MM.1S (cell line): ENCODE measurements at places on chromosomes 12 and 14.

GRCh38 chr12:17478908-17479673 is 610.9 kb downstream of the RERGL start:
- DNase-seq, result no peak

DNA sequence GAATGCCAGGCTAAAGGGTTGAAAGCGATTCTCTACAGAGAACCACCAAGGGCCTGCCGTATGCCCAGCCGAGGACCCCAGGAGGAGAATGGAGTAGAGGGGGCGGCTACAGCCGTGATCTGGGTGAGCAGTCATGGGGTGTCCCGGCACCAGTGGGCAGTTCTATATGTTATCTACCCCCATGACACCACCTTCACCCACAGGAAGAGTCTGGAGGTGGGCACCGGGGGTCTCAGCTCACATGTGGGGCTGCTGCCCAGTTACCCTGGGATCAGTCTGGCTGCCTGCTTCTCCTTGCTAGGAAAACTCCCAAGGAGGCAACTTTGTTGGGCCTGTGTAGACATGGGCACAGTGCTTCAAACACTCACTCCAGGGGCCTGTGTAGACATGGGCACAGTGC is 99.4 kb downstream of the LGMN start:
- DNase-seq, result no peak

DNA sequence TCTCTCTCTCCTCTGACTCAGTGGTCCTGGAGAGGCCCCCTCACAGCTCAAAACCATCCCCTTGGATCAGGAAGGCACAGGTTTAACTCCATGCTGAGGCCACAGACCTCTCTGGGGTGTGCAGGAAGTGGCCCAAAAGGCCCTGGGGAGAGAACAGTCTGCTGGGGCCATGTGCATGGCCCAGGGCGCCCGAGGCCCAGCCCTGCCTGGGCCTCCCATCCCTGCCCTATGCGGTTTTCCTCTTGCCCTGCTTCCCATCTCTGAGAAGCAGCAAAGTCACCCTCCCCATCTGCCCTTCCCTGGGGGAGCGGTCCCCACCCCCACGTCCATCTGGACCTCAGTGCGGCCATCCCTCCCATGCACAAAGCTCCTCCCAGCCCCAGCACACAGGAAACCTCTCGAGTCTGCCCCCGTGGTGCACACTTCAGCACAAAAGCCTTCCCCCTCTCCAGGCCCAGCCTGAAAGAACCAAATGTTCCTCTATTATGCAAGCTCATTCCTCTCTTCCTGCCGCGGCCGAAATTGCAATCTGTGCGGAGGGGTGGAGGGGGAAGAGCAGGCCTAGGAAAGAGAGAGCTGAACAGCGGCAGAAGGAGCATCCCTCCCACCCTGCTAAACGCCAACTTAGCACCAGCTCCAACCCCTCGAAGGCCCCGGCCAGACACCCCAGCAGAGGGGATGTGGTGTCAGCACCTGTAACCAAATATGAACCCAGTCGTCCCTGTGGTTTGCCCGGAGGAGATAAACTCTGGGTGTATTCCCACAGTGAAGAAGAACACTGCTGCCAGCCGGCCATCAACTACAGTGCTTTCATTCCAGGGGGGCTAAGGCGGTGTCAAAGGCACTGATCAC is 108.5 kb downstream of the SCARB1 start:
- DNase-seq, result peak; percentile 68

DNA sequence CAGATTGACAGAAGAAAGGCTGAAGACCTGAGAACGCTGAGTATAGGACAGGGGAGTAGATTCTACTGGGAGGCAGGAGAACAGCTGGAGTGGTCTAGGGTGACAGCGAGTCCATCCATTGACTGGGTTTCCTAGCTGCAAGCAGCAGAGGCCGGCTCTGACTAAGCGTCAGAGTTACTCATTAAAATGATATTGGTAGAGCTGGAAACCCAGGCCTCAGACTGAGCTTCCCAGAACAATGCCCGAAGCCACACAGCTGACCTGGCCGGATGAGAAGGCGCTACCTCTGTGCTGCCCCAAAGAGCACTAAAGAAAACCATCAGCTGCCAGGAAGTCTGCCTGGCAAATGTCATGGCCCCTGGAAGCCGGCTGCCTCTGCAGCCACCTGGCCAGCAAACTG is 78.5 kb upstream of the FZD10 start:
- DNase-seq, result no peak

DNA sequence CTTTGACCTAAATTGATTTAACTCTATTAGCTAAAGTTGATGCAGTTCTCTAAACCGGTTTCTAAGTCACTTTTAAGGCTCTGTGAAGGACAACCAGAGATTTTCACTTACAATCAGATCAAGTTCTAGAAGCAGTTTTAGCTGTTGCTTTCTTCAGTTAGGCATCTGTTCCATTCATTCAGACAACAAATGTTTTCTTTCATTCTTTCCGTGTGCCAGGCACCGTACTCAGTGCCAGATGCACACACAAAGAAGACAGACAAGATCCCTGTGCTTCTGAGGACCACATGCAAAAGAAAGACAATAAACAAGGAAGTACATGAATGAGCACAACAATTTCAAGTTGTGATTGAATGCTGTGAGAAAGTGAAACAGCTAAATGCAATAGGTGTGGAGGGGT is 11.1 kb upstream of the EGLN3 start:
- no peak for DNase-seq

DNA sequence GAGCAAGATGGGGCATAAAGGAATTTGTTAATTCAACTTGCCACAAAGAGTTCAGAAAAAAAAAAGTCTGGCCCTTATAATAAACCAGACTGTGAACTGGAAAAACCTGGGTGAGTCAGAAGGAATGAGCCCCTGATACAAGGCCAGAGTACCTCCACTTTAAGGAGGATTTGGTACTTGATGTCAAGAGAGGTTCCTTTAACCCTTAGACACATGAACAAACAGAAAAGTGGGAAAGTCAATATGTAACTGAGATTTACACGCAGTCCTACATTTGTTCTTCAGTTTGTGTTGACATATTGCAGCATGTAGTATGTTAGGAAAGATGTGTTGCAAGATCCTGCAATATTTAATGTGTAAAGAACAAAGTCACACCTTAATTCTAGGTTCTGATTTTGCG is 14.2 kb upstream of the SLC38A4 start:
- DNase-seq, result no peak

DNA sequence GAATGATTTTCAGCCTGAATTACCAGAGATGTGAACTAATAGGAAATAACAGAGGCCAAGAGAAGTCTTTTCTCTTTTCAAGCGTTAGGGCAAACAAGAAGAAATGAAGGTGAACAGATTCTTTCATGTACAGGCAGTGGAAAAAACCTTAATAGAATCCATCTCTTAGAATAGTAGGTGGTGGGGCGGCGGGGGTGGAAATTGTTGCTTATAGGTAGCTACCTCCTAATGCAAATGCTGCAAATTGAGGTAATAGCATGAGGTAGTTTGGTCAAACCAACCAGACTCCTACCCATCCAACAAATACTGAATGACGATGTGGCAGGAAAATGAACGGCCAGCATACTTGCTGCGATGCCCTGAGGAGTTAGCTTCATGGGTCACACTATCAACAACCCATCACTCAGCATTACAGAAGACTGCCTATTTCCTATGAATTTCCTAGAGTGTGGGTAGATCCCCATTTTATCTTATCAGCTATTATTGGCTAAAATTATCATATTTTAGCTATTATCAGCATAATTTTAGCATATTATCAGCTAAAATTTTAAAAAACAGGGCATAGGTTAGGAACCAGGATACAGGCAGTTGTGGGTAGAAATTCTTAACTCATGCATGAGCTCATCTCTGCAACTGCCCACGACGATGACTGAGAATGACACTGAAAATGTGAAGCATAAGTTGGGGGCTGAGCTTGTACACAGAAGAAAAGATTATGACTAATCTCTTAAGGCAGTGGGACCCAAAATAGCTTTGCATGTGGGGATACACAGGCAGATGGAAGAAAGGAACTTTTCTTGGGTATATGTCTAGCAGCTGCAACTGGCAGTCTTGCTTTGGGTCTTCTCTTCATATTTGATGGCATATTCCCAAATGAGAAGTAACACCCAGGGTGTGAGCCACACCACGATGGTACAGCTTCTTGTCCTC is 68.7 kb downstream of the NIN start:
- no peak for DNase-seq

- no peak for DNase-seq
These were observed 159.2 kb downstream of the GCH1 start for GRCh38 chr14:54743382-54743781.

DNA sequence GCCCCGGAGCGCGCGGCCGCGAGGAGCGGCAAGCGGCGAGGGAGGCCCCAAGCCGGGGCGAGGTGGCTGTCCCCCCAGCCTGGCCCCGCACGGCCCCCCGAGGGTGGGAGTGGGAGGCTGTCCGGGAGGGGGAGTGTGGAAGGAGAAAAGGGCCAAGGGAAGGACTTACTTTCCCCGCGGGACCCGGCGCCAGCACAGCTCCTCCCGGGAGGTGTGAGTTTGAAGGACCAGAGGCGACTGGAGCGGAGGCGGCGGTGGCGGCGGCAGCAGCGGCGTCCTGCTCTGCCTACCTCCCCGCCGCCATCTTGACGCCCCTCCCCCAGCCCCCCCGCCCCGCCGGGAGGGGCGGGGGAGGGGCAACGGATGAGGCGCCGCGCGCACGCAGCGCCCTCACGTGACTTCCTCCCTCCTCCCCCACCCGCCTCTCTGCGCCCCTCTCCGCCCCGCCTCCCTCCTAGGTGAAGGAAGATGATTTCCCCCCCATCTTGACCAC is at the start of gene SBNO1:
Gene SBNO1, minus strand, starts transcription at position 316 of the 493 bp plus-strand sequence. CDS start 14,406 bp downstream, outside the sequence.
- DNase-seq, result peak; percentile 74

GRCh38 chr12:76216585-76217472 is 131.4 kb downstream of the BBS10 start:
- DNase-seq, result no peak
